GOT3 (cell line): ENCODE measurements at places on chromosomes 5 and 9.

- DNase-seq: no peak
Observed at GRCh38 chr5:35853631-35854030, 3.1 kb upstream of the IL7R start.

DNA sequence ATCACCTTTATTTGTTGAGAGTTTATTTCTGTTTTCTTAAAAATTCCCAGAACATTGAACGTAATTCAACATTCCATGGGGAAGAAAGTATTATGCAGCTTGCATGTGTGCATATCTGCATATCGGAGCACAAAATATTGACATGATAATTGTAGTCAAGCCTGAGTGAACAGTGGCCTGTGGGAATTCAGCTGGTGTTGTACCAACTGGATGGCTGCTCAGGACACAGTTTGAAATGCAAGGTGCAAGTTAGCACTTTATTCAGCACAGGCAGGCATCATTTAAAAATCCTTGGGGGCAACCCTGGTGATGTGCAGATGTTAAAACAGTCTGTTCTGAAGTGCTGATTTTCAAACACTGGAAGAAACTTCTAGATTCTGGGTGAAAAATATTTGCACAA lies 82.4 kb downstream of the CNTLN start:
- DNase-seq: no peak

DNA sequence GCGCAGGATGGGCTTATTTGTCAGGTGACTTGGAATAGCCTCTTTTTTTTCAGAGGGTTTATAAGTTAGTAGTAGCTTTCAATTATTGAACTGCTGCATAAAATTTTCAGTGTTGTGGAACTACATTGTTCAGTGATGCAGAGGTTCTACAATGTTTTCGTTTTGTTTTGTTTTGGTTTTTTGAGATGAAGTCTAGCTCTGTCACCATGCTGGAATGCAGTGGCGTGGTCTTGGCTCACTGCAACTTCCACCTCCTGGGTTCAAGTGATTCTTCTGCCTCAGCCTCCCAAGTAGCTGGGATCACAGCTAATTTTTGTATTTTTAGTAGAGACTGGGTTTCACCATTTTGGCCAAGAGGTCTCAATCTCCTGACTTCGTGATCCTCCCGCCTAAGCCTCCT lies 22.0 kb downstream of the NUP188 start:
- DNase-seq: no peak

GRCh38 chr9:37969130-37969529 lies 65.2 kb upstream of the SLC25A51 start:
- no peak for DNase-seq

GRCh38 chr5:121640298-121640697 lies 211.4 kb upstream of the FTMT start:
- DNase-seq: no peak

- no peak for DNase-seq
Observed at GRCh38 chr5:1295650-1296037, 776 bp upstream of the TERT start.

GRCh38 chr5:101393795-101394450 lies 490.8 kb upstream of the ST8SIA4 start:
- no peak for DNase-seq

- no peak for DNase-seq
Observed at GRCh38 chr5:73822989-73823339, 197.0 kb downstream of the ARHGEF28 start.

- DNase-seq: no peak
Observed at GRCh38 chr5:67530609-67531255, 334.1 kb upstream of the CD180 start.

DNA sequence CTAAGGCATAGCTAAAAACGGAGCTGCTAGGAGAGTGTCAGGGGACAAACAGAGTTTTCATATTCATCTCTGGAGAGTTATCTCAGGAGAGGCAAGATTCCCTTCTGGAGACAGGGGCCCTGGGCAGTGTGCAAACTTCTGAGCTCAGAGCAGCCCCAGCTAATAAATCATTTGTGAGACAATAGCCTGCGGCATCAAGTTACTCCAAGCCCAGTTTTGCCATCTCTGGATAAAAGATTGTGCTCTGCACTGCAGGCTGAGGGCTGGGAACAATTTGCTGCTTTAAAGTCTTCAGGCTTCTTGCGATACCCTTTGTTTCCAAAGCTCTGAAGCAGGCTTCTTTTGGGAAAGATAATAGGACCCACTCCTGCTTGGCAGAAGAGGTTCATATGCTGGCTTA lies 164.3 kb upstream of the BRINP1 start:
- no peak for DNase-seq

- no peak for DNase-seq
Observed at GRCh38 chr5:74135033-74135432, 505.5 kb downstream of the ENC1 start.

GRCh38 chr5:147481874-147482705 lies 27.8 kb downstream of the DPYSL3 start:
- no peak for DNase-seq

DNA sequence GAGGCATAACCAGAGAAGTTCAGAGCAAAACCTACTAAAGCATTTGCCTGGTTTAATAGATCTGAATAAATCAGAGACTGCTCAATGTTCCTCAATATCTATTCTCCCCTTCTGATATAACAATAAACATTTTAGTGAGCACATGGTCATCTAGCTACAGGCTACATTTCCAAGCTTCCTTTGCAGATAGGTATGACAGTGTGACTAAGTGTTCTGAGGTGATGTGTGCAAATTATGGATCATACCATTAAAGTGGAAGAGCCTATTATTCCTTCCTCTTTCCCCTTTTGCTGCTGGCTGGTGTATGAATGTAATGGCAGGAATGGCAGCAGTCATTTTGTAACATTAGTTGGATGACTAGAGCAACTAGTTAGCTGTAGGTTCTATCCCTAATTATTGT lies 285.8 kb upstream of the RASA1 start:
- no peak for DNase-seq

GRCh38 chr9:130171226-130172148 lies 717 bp upstream of the NCS1 start:
- no peak for DNase-seq

- DNase-seq: no peak
Observed at GRCh38 chr9:99870126-99870525, 36.3 kb upstream of the STX17 start.

- DNase-seq: no peak
Observed at GRCh38 chr9:92982130-92982529, 34.8 kb downstream of the FGD3 start.

- no peak for DNase-seq
Observed at GRCh38 chr9:35481347-35481975, 8.4 kb upstream of the RUSC2 start.

GRCh38 chr5:89011778-89012711 lies 129.1 kb upstream of the MEF2C start:
- no peak for DNase-seq

DNA sequence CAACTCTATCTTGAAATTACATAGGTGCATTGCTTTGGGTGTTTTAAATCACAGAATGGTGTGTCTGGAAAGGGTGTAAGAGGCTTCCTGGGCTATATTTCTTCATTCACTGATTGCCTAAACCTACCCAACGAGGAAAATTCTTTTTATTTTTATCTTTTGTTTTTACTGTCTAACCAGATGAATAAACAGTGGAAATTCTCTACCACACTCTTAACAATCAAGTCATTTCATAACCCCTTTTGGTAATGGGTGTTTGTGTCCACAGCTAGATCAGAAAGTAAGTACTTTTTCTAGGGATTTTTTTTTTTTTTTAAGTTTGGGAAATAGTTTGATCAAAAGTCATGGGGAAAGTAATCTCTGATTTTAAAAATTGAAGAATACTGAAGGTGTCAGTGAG lies 27.6 kb upstream of the C5orf47 start:
- no peak for DNase-seq

GRCh38 chr9:126055381-126055985 lies 271.1 kb upstream of the MVB12B start:
- no peak for DNase-seq

DNA sequence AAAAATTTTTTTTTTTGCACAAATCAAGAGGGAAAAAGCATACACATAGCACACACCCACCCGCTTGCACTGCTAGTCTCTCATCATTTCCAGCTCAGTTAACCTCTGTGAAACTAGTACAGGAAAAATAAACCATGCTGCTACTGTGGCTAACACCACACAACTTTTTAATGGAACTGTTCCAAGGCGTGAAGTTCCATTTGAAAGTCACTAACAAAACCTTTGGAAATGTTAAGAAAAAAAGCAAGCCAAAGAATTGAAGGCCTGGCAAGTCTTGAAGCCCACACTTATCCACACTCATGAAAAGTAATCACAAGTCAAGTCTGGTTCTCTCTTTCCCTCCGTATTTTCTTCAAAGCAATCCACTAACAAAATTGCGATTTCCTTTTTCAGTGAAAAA lies 116.3 kb downstream of the FANCC start:
- no peak for DNase-seq

GRCh38 chr9:6566409-6567139 lies 79.0 kb downstream of the GLDC start:
- DNase-seq: no peak

GRCh38 chr9:119933191-119933590 lies 564.0 kb upstream of the BRINP1 start:
- DNase-seq: no peak

DNA sequence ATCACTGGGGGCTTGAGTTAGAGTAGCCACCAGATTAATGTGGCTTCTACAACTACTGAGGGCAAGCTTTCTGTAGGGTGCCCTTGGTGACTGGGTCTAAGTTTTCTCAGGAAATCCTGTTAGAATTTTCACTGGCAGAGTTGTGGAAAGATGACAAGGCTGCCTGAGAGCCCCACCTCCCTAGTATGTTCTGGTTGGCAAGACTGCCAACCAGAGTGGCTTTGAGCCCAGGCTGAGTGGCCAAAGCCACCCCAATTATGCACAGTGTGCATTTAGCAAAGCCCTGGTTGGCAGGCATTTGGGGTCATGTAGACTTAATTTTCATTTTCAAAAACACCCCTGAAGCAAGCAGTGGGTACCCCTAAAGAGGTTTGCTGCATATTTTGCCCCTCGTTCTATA lies 136.7 kb upstream of the HAPLN1 start:
- DNase-seq: no peak

GRCh38 chr5:132887283-132887682 lies 13.8 kb downstream of the LEAP2 start:
- no peak for DNase-seq

DNA sequence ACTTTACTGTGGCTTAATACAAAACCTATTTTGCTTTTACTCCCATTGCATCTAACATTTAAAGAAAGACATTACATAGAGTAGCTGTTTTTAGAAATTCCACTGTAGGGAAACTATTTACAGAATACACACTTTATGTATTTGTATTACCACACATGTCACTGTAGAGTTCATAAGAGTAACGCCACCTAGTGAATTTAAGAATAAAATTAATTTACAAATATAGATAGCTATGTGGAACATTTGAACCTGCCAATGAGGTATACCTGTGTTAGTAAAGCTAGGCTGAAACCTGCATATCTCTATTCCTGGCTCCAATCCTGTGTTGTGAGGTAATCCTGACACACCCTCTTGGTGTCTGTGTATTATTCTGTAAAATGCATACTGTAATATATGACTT lies 234.4 kb downstream of the MAST4 start:
- DNase-seq: no peak

GRCh38 chr5:170095646-170096045 lies 10.1 kb upstream of the FOXI1 start:
- DNase-seq: no peak

- DNase-seq: no peak
Observed at GRCh38 chr5:154365823-154366222, 80.0 kb upstream of the SAP30L start.

DNA sequence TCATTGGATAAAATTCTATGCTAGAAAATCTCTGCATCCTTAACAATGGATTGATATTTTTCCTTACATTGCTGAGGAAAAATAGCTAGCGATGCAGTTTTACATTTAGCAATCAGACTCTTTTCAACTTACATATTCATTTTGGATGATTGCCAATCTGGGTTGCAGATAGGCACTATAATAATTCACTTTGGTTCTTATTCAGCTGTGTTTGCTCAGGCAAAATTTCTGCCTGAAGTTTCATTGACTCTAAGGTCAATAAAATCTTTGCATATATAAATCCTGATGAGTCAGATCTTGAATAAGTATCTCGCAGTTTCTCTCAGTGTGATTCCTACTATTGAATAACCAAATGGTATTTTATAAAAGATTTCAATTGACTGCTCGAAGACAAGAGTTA lies 1105.8 kb downstream of the CDH18 start:
- DNase-seq: no peak

DNA sequence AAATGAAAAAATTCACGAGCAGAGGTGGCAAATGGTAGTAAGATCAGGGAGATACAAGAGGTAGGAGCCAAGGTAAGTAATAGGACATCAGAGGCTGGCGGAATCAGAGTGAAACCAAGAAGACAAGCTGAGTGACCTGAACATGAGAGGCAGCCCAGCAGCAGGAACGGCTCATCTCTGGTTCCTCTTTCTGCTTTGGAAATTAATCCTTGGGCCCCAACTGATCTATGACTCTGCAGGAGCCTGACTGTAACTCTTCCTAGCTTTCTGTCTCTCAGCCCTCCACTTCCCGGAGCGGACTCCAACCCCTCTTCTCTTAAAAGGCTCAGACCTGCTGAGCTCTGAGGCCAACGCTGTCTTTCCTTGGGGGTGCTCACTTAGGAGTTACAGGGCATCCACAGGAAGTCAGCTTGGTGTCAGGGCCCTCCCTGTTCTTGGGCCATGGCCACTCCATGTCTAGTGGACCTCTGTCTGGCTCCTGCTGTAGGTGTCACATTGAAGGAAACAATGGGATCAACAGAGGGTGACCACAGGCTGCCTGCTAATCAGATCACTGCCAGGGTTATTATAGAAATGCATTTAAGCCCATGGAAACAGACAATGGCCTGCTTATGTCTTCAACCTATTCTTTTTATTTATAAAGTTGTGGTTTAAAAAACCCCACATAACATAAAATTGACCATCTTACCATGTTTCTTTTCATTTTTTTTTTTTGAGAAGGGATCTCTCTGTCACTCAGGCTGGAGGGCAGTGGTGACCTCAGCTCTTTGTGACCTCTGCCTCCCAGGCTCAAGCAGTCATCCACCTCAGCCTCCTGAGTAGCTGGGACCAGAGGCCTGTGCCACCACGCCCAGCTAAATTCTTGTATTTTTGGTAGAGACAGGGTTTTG lies 22.5 kb upstream of the SHB start:
- DNase-seq: no peak

DNA sequence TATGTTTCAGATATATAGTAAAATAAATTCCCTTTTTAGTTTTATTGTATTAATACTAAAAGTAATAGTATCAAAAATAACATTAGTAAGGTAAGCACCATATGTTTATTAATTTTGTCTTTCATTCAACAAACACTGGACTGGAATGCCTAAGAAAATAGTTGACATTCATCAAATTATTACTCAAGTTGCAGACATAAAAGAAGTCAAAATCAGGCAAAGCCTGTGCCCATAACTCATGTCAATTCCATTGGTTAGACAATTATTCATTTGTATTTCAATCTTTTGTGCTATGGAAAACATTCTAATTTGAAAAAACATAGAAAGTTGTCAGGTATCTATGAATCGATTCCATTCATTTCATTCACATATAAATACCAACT lies 158.9 kb downstream of the CEMIP2 start:
- no peak for DNase-seq

DNA sequence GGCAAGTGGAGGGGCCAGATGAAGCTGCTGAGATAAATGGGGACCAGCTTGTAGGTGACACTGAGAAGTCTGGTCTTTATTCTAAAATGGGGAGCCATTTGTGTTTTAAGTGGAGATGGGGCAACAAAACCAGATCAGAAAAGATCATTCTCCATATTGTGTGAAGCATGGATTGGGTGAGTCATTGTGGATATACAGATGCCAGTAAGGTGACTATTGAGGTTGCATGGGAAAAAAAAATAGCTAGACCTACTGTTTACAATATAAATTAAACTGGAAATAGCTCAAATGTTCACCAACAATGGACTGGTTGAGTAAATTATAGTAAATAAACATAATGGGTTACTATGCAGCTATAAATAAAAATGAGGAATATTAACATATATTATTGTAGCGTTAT lies 5.4 kb upstream of the MAP1B start:
- DNase-seq: no peak
